ENCODE measurements at places on chromosomes 16 and 17. TPM values are rescaled to one million over a fixed set of nuclear protein-coding genes. Genes with fewer than 3 reads are reported as not detected.

DNA sequence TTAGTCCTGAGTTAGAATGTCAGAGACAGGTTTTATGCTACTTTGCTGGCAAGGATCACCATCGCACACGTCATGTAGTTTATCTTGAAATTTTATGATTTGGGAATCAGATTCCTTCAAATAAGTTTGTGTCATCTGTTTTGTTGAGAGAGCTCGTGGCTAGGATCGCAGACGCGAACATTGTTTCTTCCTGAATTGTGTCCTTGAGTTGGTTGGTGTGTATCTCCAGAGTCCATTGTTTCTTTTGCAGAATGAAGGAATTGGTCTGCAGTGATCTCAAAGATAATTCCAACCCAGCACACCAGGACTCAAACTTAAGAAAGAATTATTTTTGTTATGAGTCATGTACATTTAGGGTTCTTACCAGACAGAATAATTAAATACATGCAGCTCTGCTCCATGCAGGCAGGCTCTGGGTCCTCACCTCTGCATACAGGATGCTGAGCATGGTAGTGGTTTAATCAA, 51.6 kb downstream of the PRKCA start:
- no peak overlapping the region for H3K27ac ChIP-seq
- no peaks in the 10 kb centered on the region for H3K36me3 ChIP-seq
- H3K27me3 ChIP-seq: no peaks in the 10 kb centered on the region
- no peak for DNase-seq

- H3K27me3 ChIP-seq: no peaks in the 10 kb centered on the region
- no peak overlapping the region for H3K4me3 ChIP-seq
- no peak overlapping the region for H3K27ac ChIP-seq
- DNase-seq: no peak
- no peaks in the 10 kb centered on the region for H3K4me1 ChIP-seq
Observed at GRCh38 chr17:67052720-67053437, 8.5 kb downstream of the CACNG1 start.

PRCD gene
- total RNA-seq: 3.4 TPM

GRCh38 chr17:9842057-9842758, 16.5 kb downstream of the GLP2R start:
- H3K27me3 ChIP-seq: no peaks in the 10 kb centered on the region
- H3K4me1 ChIP-seq: no peaks in the 10 kb centered on the region
- no peak overlapping the region for H3K4me3 ChIP-seq
- no peak for DNase-seq

- no peak overlapping the region for H3K4me3 ChIP-seq
- no peaks in the 10 kb centered on the region for H3K27me3 ChIP-seq
- DNase-seq: peak; percentile 58
- H3K27ac ChIP-seq: no peak overlapping the region
- H3K4me1 ChIP-seq: peaks cover 23% of the 10 kb centered on the region
- H3K36me3 ChIP-seq: no peaks in the 10 kb centered on the region
Observed at GRCh38 chr17:50686494-50687199, 21.1 kb downstream of the ANKRD40 start.

TCAP gene
- 0.73 TPM for total RNA-seq

DNA sequence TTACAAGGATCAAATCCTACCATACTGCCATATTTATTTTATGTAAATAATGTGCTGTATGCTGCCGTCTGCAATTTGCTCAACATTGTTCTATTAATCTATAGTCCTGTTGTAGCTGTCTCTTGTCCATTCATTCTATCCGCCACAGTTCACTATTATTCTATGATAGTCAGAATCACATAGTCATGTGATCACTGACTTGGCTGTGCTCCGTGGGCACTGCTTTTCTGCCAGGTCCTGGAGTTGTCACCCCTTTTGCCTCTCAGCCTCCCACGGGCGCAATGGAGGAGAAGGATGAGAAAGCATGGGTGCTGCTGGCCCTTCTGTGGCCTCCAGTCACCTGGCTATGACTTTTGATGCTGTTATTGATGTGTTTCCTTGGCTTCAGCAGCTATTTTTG, 37.3 kb upstream of the ANKFY1 start:
- no peaks in the 10 kb centered on the region for H3K27me3 ChIP-seq
- DNase-seq: no peak
- peaks cover 4% of the 10 kb centered on the region for H3K36me3 ChIP-seq

DNA sequence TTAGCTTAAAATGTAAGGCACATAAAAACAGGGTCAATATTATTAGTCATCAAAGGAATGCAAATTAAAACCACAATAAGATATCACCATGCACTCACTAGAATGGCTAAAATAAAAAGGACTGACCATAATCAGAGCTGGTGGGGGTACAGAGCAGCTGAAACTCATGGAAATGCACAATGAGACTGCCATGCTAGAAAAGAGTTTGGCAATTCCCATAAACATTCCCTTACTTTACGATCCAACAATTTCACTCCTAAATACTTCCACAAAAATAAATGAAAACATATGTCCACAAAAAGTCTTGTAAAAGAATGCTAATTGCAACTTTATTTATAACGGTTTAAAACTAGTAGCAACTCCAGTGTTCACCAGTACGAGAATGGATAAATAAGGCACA, 36.1 kb upstream of the ERCC4 start:
- no peak overlapping the region for H3K27ac ChIP-seq
- DNase-seq: no peak
- H3K4me3 ChIP-seq: no peak overlapping the region

DNA sequence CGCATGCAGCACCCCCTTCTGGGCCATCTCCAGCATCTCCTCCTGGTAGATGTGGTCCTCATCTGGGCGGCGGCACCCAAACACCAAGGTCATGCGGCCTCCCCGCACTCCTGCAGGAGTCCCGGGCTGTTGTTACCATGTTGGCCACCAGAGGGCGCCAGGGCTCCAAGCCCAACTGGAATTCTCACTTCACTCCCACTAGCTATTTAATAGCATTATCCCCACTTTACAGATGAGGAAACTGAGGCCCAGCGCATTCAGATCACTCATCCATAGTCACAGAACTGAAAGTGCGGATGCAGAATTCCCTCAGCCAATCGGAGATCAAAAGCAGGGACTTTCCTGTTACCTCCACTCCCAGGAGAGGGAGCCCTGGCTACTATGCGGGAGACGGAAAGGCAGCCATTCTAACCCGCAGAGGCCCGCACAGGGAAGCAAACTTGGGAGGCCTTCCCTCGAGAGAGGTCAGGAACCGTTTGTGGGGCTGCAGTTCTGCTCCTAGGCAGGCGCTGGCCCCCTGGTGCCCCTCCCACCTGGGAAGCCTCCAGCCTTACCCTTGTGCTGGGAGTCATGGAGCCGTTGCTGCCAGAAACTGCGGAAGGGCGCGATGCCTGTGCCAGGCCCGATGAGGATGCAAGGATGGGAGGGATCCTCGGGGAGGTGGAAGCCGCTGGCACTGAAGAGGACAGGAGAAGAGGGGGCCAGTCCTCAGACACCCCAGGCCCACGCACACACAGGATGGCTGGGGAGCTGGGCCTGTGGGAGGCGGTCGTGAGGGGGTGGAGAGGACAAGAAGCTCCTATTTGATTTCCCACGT, 40.1 kb downstream of the NOS2 start:
- no peaks in the 10 kb centered on the region for H3K27me3 ChIP-seq
- peak; percentile 69 for DNase-seq
- H3K4me1 ChIP-seq: no peaks in the 10 kb centered on the region
- no peak overlapping the region for H3K4me3 ChIP-seq
- H3K36me3 ChIP-seq: no peaks in the 10 kb centered on the region
- H3K27ac ChIP-seq: no peak overlapping the region

SLC52A1 gene
- total RNA-seq: not detected

GRCh38 chr16:30876867-30877266, 17.0 kb downstream of the BCL7C start:
- H3K27me3 ChIP-seq: no peaks in the 10 kb centered on the region
- peak; percentile 14 for DNase-seq
- H3K4me1 ChIP-seq: peaks cover 5% of the 10 kb centered on the region
- H3K4me3 ChIP-seq: peak overlapping the region; percentile 74

CCL14 gene
- total RNA-seq: not detected

ZPBP2 gene
- not detected for total RNA-seq

GRCh38 chr17:43015579-43015978, 6.6 kb downstream of the VAT1 start:
- no peak overlapping the region for H3K4me3 ChIP-seq
- H3K27me3 ChIP-seq: no peaks in the 10 kb centered on the region
- no peak for DNase-seq
- H3K4me1 ChIP-seq: no peaks in the 10 kb centered on the region
- no peak overlapping the region for H3K27ac ChIP-seq

PARD6A gene
- total RNA-seq: 0.65 TPM

GRCh38 chr16:60684002-60684401, 1352.2 kb downstream of the CDH8 start:
- no peaks in the 10 kb centered on the region for H3K4me1 ChIP-seq
- DNase-seq: no peak
- H3K4me3 ChIP-seq: no peak overlapping the region
- no peaks in the 10 kb centered on the region for H3K27me3 ChIP-seq

SLC2A4 gene
- 1.3 TPM for total RNA-seq

CLEC18A gene
- 0.12 TPM for total RNA-seq

SCO1 gene
- total RNA-seq: 28.5 TPM

DNA sequence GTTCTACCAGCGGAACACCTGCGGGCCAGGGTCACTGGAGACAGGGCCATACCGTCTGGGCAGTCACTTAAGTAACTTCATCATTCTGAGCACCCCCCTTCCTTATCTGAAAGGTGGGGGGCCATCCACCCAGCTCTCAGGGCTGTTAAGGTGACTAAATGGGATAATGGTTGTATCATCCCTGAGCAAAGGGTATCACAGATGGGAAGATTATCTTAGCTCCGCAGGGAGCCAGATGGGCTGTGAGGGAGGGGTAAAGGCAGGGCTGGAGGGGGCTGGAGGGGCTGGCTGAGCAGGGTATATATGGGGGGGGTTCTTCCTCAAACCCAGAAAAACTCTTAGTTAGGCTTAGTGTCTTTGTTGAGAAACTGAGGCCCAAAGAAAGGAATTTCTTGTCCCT, 2.9 kb upstream of the CACNA1G start:
- no peak for DNase-seq
- H3K27ac ChIP-seq: no peak overlapping the region
- peaks cover 5% of the 10 kb centered on the region for H3K4me1 ChIP-seq
- no peaks in the 10 kb centered on the region for H3K36me3 ChIP-seq

DNA sequence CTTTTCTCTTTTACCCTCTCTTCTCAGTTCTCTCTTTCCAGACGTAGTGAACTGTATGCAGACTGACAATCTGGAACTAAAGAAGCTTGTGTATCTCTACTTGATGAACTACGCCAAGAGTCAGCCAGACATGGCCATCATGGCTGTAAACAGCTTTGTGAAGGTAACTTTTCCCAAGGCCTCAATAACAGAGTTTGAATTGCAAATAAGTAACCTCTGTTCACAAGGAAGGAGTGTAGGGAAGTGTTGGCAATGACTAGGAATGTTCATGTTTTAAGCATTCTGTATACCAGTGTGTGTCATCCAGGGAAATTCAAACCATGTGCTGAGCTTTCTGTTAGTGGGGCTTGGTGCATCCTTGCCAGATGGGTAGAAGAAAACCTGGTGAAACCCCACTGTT, 18.6 kb downstream of the AP2B1 start:
- H3K27ac ChIP-seq: no peak overlapping the region
- H3K36me3 ChIP-seq: peaks cover 47% of the 10 kb centered on the region
- H3K27me3 ChIP-seq: no peaks in the 10 kb centered on the region
- no peak for DNase-seq
- no peak overlapping the region for H3K4me3 ChIP-seq
- no peaks in the 10 kb centered on the region for H3K4me1 ChIP-seq

GRCh38 chr17:63290351-63290750, 155.8 kb downstream of the CYB561 start:
- H3K27ac ChIP-seq: no peak overlapping the region
- H3K4me3 ChIP-seq: no peak overlapping the region
- H3K4me1 ChIP-seq: no peaks in the 10 kb centered on the region
- H3K36me3 ChIP-seq: no peaks in the 10 kb centered on the region
- DNase-seq: no peak

DNA sequence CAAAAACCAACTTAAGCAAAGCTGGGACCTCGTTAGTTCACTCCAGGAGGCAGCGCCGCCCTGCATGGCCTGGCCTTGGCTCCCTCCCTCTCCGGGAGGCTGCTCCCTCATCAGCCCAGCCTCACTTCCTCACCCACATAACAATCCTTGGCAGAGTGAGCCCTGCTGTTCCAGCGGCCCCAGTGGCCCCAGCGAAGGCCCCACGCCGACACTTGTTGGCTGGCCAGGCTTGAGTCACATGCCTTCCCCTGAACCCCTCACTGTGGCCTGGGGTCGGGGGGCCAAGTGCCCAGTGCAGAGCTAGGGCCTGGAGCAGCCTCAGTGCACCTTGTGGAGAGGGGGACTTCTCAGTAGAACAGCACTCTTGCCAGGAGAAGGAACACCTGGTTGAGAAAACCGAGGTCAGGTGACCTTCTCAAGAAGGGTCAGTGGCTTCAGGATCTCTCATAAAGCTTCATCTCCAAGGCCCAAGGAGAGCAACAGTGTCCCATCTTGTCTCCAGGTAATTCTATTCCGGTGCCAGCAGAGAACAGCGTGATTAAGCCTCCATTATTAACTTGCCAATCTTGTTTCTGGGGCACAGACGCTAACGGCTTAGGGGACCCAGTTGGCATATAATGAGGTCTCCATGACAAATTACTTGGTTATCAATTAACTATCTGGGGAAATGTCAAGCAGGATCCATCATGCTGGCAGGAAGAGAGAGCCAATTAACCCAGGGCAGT, 26.8 kb downstream of the ENDOV start:
- no peaks in the 10 kb centered on the region for H3K4me1 ChIP-seq
- peaks cover 14% of the 10 kb centered on the region for H3K27me3 ChIP-seq
- no peaks in the 10 kb centered on the region for H3K36me3 ChIP-seq

GRCh38 chr17:14616528-14616927, 315.6 kb downstream of the HS3ST3B1 start:
- no peak overlapping the region for H3K27ac ChIP-seq
- H3K36me3 ChIP-seq: no peaks in the 10 kb centered on the region
- DNase-seq: no peak
- no peaks in the 10 kb centered on the region for H3K4me1 ChIP-seq

CX3CL1 gene
- total RNA-seq: 0.69 TPM

GRCh38 chr17:30232015-30232823, 3.3 kb downstream of the SLC6A4 start:
- peaks cover 27% of the 10 kb centered on the region for H3K27me3 ChIP-seq
- no peaks in the 10 kb centered on the region for H3K4me1 ChIP-seq
- no peaks in the 10 kb centered on the region for H3K36me3 ChIP-seq
- no peak overlapping the region for H3K4me3 ChIP-seq
- no peak for DNase-seq

KRTAP1-1 gene
- total RNA-seq: not detected

ANKFN1 gene
- 1.0 TPM for total RNA-seq

DNA sequence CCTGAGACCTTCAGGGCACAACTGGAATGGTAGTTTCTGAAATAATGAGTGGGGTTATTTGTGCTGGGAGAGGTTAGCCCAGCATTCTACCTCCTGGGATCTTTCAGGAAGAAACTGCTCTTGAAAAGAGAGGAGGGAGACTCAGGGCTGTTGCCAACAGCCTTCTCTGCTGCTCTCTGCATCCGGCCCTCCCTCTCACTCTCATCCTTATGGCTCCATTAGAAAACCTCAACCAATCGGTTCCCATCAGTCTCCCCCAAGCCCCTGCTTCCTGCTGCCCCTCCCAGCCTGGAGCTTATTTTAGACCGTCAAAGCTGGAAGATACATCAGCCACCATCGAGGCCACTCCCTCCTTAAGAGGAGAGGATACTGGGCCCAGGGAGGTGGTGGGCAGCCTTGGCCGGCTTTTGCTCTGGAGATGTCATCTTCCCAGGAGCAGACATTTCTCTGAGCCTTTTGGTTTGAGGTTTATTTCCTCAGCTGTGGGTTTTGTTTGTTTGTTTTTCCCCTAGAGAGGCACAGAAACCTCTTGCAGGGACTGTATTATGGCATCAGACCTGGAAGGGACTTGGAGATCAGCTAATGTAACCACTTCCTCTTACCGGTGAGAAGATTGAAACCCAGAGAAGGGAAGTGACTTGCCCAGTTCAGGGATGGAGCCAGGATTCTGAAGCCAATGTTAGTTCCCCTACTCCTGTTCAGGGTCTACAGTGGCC, 2.7 kb downstream of the MPRIP start:
- DNase-seq: peak; percentile 97
- H3K36me3 ChIP-seq: peaks cover 28% of the 10 kb centered on the region
- H3K4me1 ChIP-seq: peaks cover 21% of the 10 kb centered on the region
- no peak overlapping the region for H3K27ac ChIP-seq
- peak overlapping the region; percentile 88 for H3K4me3 ChIP-seq

Data from SJCRH30 (cell line).